ENCODE measurements at places on chromosomes 2 and 18.
A peak's percentile ranks its signal among the peaks of the same experiment; 100 is the strongest.

DNA sequence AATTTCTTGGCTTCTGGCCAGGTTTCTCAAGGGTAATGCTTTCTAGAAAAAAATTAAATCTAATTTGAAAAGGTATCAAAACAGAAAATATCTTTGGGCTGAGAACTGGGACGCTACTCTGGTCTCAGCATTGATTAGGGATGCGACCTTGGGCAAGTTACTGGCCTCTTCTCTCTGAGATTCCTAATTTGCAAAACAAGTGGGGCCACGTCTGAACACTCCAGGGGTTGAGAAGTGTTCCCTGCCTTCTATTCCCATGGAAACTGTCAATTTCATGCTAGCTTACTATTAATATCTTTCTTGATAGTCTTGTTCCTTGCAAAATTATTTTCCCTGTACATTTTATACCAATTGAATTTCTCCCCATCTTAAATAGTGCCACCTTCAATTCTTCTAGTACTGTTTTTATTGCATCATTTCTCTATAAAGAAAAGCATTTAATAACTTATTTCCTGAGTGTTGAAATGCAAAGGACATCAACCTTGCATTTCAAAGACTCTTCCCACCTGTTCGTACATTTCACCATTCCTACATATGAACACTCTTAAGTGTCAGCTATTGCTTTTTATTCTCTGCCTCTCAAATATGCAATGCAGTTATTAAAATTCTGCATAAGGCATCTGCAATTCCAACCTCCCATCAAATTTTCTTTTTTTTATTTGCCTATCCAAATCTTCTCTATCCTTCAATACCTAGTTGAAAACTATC is 118.3 kb upstream of the DSEL start:
- H3K27ac ChIP-seq: no peak overlapping the region
- no peak overlapping the region for H3K4me3 ChIP-seq
- DNase-seq: no peak
- H3K27me3 ChIP-seq: no peaks in the 10 kb centered on the region

- H3K36me3 ChIP-seq: no peaks in the 10 kb centered on the region
- no peaks in the 10 kb centered on the region for H3K27me3 ChIP-seq
- DNase-seq: no peak
- no peak overlapping the region for H3K4me3 ChIP-seq
- peaks cover 4% of the 10 kb centered on the region for H3K4me1 ChIP-seq
- no peak overlapping the region for H3K27ac ChIP-seq
Observed at GRCh38 chr2:8627692-8628085, 54.2 kb upstream of the ID2 start.

GRCh38 chr2:217632043-217632442 is 370.8 kb downstream of the TNS1 start:
- H3K27me3 ChIP-seq: no peaks in the 10 kb centered on the region
- no peak for DNase-seq
- no peak overlapping the region for H3K27ac ChIP-seq
- H3K36me3 ChIP-seq: no peaks in the 10 kb centered on the region
- no peak overlapping the region for H3K4me3 ChIP-seq

- H3K27ac ChIP-seq: no peak overlapping the region
- H3K27me3 ChIP-seq: no peaks in the 10 kb centered on the region
- no peaks in the 10 kb centered on the region for H3K4me1 ChIP-seq
- no peaks in the 10 kb centered on the region for H3K36me3 ChIP-seq
- no peak for DNase-seq
- H3K4me3 ChIP-seq: no peak overlapping the region
Observed at GRCh38 chr2:166404831-166405568, 29.3 kb upstream of the SCN9A start.

- H3K4me1 ChIP-seq: no peaks in the 10 kb centered on the region
- no peaks in the 10 kb centered on the region for H3K36me3 ChIP-seq
- H3K27me3 ChIP-seq: no peaks in the 10 kb centered on the region
- DNase-seq: no peak
Observed at GRCh38 chr18:3873698-3874097, 423.7 kb downstream of the TGIF1 start.

GRCh38 chr2:63842149-63843061 is 709 bp downstream of the UGP2 start:
- H3K4me3 ChIP-seq: peak overlapping the region; percentile 85
- H3K27ac ChIP-seq: peak overlapping the region; percentile 99
- DNase-seq: peak; percentile 62
- H3K4me1 ChIP-seq: no peaks in the 10 kb centered on the region

DNA sequence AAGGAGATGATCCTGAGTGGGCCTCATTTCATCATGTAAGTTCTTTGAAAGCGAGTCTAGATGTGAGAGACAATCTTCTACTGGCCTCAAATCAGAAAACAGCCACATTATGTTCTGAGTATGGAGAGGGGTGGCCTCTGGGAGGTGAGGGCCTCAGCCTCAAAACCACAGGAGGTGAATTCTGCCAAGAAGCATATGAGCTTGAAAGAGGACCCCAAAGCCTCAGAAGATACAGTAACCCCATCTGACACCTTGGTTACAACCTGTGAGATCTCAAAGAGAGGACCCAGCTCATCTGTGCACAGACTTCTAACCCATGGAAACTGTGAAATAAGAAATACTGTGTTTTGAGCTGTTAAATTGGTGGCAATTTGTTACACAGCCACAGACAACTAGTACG is 200.1 kb downstream of the ARHGAP15 start:
- H3K4me1 ChIP-seq: no peaks in the 10 kb centered on the region
- no peak for DNase-seq
- H3K36me3 ChIP-seq: no peaks in the 10 kb centered on the region
- no peak overlapping the region for H3K4me3 ChIP-seq
- H3K27ac ChIP-seq: no peak overlapping the region

- no peaks in the 10 kb centered on the region for H3K4me1 ChIP-seq
- no peak overlapping the region for H3K4me3 ChIP-seq
- H3K36me3 ChIP-seq: peaks cover 13% of the 10 kb centered on the region
- DNase-seq: no peak
Observed at GRCh38 chr2:176325732-176326131, 56.5 kb downstream of the MTX2 start.

DNA sequence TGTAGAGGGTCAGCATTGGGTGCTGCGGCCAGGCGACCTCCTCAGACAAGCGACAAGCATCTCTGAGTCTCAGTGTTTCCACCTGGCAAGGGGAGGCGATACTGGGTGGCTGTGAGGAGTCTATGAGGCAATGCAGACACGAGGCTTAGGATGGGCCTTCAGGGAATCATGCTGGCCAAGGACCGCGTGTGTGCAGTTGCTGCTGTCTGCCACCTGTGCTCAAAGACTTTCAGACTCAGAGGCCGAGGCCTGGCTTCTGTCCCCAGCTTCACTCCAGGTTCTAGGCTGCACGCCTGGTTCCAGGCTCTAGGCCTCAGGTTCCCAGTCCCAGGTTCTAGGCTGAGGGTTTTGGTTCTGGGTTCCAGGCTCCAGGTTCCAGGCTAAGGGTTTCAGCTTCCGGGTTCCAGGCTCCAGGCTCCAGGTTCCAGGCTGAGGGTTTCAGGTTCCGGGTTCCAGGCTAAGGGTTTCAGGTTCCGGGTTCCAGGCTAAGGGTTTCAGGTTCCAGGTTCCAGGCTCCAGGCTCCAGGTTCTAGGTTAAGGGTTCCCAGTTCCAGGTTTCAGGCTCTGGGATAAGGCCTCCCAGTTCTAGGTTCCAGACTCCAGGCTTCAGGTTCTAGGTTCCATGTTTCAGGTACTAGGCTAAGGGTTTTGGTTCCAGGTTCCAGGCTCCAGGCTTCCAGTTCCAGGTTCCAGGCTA is 14.8 kb downstream of the LRRFIP1 start:
- H3K4me1 ChIP-seq: no peaks in the 10 kb centered on the region
- peaks cover 7% of the 10 kb centered on the region for H3K36me3 ChIP-seq
- no peaks in the 10 kb centered on the region for H3K27me3 ChIP-seq
- no peak overlapping the region for H3K4me3 ChIP-seq
- H3K27ac ChIP-seq: no peak overlapping the region
- DNase-seq: no peak

DNA sequence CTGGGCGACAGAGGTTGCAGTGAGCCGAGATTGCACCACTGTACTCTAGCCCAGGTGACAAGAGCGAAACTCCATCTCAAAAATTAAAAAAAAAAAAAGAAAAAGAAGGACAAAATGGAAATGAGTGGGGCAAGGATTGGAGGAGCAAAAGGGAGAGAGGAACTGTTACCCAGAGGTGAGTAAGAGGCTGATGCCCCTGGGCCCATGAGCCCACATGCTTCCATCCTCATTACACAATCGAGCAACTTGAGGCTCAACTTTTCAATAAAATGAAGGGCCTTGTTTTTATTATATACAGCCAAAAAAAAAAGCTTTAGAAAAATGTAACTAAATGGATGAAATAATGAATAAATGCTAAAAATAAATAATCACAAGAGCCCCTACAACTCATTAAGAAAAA is 91.7 kb upstream of the YWHAQ start:
- H3K27ac ChIP-seq: no peak overlapping the region
- no peaks in the 10 kb centered on the region for H3K4me1 ChIP-seq
- H3K4me3 ChIP-seq: no peak overlapping the region
